ENCODE measurements at places on chromosomes 2 and 18. TPM values are rescaled to one million over a fixed set of nuclear protein-coding genes. Genes with fewer than 3 reads are reported as not detected.

- no peaks in the 10 kb centered on the region for H3K4me1 ChIP-seq
- H3K4me3 ChIP-seq = no peak overlapping the region
Measured at GRCh38 chr2:179963626-179964025, 43.5 kb downstream of the CWC22 start.

- no peaks in the 10 kb centered on the region for H3K27me3 ChIP-seq
- DNase-seq = no peak
- H3K36me3 ChIP-seq = peaks cover 10% of the 10 kb centered on the region
- peak overlapping the region; percentile 9 for H3K27ac ChIP-seq
- H3K4me3 ChIP-seq = no peak overlapping the region
Measured at GRCh38 chr2:159091976-159092375, 123.5 kb downstream of the TANC1 start.

- no peaks in the 10 kb centered on the region for H3K4me1 ChIP-seq
- no peaks in the 10 kb centered on the region for H3K27me3 ChIP-seq
- peaks cover 2% of the 10 kb centered on the region for H3K36me3 ChIP-seq
- DNase-seq = no peak
- H3K27ac ChIP-seq = no peak overlapping the region
Measured at GRCh38 chr18:46164920-46165319, 60.7 kb downstream of the HAUS1 start.

DNA sequence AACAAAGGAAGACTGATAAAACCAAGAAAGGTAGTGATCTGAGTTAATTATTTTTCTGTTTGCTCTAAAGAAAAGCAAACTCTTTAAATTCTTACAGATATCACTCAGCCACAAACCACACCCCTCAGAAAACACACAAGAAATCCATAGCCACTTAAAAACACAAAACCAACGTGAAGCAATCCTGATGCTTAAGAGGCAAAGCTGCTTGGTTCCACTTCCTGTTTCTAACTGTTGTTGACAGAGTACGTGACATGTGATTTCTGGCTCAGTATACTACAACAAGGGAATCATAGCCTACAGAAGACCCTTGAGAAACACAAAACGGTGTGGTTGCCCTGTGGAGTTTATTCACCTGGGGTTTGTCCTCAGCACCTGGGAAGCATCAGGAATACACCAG, 240.9 kb upstream of the APCDD1 start:
- H3K27ac ChIP-seq = no peak overlapping the region
- H3K4me1 ChIP-seq = peaks cover 3% of the 10 kb centered on the region
- H3K4me3 ChIP-seq = no peak overlapping the region

GRCh38 chr2:207469451-207469850, 60.3 kb upstream of the CREB1 start:
- no peaks in the 10 kb centered on the region for H3K27me3 ChIP-seq
- no peak overlapping the region for H3K4me3 ChIP-seq
- H3K36me3 ChIP-seq = no peaks in the 10 kb centered on the region
- no peak for DNase-seq
- peaks cover 27% of the 10 kb centered on the region for H3K4me1 ChIP-seq
- H3K27ac ChIP-seq = no peak overlapping the region

GRCh38 chr2:102141011-102141943, 1.3 kb upstream of the IL1R1 start:
- DNase-seq = no peak
- H3K27ac ChIP-seq = no peak overlapping the region
- H3K4me3 ChIP-seq = peak overlapping the region; percentile 75
- H3K36me3 ChIP-seq = no peaks in the 10 kb centered on the region
- no peaks in the 10 kb centered on the region for H3K4me1 ChIP-seq
- H3K27me3 ChIP-seq = peaks cover 54% of the 10 kb centered on the region

GRCh38 chr2:23574919-23575654, 190.1 kb downstream of the KLHL29 start:
- H3K27me3 ChIP-seq = no peaks in the 10 kb centered on the region
- no peaks in the 10 kb centered on the region for H3K36me3 ChIP-seq
- no peak overlapping the region for H3K4me3 ChIP-seq
- H3K4me1 ChIP-seq = peaks cover 7% of the 10 kb centered on the region
- no peak overlapping the region for H3K27ac ChIP-seq

DNA sequence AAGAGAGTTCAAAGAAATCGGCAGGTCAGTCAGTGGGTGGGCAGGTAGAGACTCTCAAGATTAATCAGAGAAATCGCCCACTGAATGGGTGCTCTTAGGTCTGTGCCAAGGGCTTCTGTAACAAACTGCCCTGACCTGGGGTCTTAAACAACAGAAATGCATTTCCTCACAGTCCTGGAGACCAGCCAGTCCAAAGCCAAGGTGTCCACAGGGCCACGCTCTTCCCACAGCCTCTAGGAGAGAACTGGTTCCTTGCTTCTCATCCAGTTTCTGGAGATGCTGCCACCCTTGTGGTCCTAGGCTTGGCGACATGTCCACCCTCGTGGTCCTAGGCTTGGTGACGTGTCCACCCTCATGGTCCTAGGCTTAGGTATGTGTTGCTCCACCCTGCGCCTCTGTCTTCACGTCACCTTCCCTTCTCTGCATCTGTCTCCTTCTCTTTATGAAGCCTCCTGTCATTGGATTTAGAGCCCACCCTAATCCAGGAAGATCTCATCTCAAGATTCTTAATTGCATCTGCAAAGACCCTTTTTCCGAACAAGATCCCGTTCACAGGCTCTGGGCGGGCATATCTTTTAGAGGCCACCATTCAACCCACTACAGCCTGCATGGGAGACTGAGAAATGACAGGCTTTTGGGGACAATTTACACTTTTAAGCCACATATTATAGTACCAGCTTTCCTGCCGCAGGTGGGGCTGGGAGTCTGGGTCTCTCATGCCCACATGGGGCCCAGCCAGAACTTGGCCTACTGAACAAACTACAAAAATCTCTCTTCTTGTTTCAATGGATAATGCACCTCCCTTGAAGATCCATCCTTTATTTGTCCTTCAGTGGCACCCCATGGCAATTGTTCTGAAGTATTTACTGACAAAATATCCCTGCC, 161.3 kb downstream of the ASB1 start:
- no peak overlapping the region for H3K4me3 ChIP-seq
- no peak overlapping the region for H3K27ac ChIP-seq
- H3K4me1 ChIP-seq = no peaks in the 10 kb centered on the region
- H3K36me3 ChIP-seq = no peaks in the 10 kb centered on the region
- H3K27me3 ChIP-seq = no peaks in the 10 kb centered on the region

- DNase-seq = no peak
- H3K27me3 ChIP-seq = no peaks in the 10 kb centered on the region
- H3K36me3 ChIP-seq = no peaks in the 10 kb centered on the region
- H3K4me3 ChIP-seq = no peak overlapping the region
- no peak overlapping the region for H3K27ac ChIP-seq
Measured at GRCh38 chr18:51251625-51252024, 54.1 kb upstream of the MEX3C start.

DNA sequence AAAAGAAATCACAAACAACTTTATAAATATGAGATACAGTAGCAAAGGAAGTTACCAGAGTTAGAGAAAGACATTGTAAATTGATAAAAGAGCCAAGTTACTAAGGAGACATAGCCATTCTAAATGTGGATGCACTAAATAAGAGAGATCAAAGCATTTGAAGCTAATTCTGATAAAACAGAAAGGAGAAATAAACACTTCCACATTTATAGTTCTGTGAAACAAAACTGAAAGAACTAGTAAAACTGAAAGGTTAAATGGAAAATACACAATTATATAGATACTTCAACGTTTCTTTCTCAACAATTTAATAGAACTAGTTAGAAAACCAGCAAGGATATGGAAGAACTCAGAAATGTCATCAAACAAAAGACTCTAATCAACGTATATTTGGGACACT, 309.0 kb upstream of the CDH2 start:
- no peak overlapping the region for H3K4me3 ChIP-seq
- no peak for DNase-seq
- no peaks in the 10 kb centered on the region for H3K4me1 ChIP-seq

- H3K27me3 ChIP-seq = no peaks in the 10 kb centered on the region
- DNase-seq = no peak
- H3K36me3 ChIP-seq = no peaks in the 10 kb centered on the region
- H3K27ac ChIP-seq = peak overlapping the region; percentile 93
Measured at GRCh38 chr2:105926960-105927678, 182.4 kb downstream of the NCK2 start.

DNA sequence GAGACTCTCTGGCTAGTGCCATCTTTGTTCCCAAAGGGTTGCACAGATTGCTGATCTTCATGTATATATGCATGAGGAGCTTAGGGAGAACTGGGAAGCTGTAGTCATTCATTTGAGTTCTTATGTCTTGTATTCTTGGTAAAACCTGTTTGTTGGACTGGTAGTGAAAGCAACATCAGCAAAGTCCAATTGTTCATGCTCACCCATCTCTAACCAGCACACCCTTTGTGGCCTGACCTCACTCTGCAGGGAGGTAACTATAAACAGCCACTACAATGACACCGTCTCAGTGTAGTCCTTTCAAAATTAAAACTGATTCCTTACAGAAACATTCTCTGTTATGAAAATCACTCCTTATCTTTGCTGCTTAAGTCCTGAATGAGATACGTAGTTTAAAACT, 13.9 kb upstream of the LMAN1 start:
- H3K36me3 ChIP-seq = no peaks in the 10 kb centered on the region
- H3K4me1 ChIP-seq = peaks cover 10% of the 10 kb centered on the region
- no peak overlapping the region for H3K27ac ChIP-seq
- no peak overlapping the region for H3K4me3 ChIP-seq
- H3K27me3 ChIP-seq = peaks cover 7% of the 10 kb centered on the region

ACTG2 gene
- total RNA-seq = 0.19 TPM

TCF23 gene
- not detected for total RNA-seq

CCDC68 gene
- 2.9 TPM for total RNA-seq

RFTN2 gene
- total RNA-seq = 5.4 TPM

SEMA4F gene
- 11.5 TPM for total RNA-seq

CAVIN2 gene
- total RNA-seq = 0.11 TPM

RAD51AP2 gene
- 0.07 TPM for total RNA-seq

THSD7B gene
- 10.3 TPM for total RNA-seq

TMEM237 gene
- 57.8 TPM for total RNA-seq

BUB1 gene
- 25.4 TPM for total RNA-seq

All from progenitor cell of endocrine pancreas (in vitro differentiated cells).